ENCODE measurements at places on chromosomes 5 and 9.

DNA sequence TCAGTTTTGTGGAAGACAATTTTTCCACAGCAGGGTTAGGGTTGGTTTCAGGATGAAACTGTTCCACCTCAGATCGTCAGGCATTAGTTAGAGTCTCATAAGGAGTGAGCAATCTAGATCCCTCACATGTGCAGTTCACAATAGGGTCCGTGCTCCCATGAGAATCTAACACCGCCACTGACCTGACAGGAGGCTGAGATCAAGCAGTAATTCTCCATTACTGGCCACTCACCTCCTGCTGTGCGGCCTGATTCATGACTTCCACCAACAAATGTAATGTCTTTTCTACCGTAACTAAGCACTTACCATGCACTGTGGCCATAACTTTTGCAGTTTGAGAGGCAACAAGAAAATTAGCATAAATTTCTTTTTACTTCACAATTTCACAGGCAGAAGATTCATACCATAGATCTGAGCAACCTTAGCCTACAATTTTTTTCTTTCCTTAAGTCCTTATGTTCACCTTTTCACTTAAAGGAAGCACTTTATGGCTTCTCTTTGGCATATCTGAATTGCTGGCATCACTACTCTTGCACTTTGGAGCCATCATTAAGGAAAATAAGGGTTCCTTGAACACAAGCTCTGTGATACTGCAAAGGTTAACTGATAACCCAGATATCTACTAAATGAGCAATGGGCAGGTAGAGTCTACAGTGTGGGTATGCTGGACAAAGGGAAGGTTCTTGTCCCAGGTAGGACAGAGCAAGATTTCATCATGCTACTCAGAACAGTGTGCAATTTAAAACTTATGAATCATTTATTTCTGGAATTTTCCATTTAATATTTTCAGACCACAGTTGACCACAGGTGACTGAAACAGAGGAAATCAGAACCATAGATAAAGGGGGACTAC lies 83.0 kb upstream of the IFNK start:
- DNase-seq = no peak

DNA sequence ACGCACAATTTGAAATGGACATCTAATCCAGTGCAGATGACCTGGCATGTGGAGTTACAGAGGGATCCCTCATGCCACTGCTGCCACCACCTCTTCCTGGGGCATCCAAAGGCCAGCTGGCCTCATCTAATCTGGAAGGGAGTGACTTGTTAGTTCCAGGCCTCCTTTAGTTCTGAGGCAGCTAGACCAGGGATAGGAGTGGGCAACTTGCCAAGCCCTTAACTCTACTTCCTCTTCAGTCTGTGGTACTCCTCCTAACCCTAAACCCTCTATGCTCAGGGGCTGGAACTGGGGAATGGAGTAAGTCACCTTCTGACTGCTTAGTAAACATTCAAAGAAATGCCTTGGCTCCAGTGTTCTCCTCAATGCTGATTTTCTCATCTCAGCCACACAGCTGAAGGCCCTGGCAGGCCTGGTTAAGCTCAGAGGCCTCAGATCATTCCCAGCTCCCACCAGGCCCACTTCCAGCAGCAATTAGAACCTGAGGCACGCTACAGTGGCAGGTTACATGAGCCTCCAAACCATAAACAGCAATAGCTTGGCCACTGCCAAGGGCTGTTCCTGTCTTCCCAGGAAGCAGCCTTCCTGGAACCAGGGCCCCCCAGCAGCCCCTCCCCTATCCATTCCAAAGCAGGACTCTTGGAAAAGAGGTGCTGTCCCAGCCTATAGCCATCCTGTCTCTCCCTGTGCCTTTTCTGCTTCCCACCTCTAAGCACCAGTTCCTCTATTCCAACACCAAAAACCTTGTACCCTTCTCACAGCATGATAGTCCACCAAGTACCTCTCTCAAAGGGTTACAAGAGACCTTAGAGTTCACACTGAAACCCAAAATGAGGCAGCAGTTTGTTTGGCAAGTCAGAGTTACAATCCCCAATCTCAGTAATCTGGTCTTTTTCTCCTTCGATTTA lies 2.0 kb downstream of the EIF4EBP3 start:
- no peak for DNase-seq

DNA sequence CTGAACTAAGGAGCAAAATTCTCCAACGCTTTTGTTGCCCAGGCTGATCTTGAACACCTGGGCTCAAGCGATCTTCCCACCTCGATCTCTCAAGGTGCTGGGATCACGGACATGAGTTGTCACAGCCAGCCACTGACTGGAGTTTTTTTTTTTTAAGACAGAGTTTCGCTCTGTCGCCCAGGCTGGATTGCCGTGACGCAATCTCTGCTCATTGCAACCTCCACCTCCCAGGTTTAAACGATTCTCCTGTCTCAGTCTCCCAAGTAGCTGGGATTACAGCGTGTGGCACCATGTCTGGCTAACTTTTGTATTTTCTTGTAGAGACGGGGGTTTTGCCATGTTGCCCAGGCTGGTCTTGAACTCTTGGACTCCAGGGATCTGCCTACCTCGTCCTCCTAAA lies 58.2 kb downstream of the EHMT1 start:
- DNase-seq = no peak

DNA sequence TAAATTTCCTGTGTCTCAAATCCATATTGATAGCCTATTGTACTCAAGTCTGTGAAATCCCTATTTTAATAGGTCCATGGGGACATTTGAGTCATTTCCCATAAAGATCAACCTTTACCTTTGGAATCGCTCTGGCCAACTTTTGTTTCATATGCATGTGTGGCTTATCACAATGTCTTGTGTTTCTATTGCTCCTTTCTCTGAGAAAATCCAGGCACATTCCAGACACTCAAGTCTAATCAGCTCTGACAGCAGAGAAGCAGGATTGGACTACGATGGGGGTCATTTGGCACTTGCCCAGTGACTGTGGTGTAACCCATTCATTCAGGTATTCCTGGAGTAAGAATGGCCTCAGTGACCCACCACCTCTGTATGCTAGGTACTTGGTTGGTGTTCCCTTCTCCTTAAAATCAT lies 48.4 kb downstream of the ACTBL2 start:
- DNase-seq = no peak

DNA sequence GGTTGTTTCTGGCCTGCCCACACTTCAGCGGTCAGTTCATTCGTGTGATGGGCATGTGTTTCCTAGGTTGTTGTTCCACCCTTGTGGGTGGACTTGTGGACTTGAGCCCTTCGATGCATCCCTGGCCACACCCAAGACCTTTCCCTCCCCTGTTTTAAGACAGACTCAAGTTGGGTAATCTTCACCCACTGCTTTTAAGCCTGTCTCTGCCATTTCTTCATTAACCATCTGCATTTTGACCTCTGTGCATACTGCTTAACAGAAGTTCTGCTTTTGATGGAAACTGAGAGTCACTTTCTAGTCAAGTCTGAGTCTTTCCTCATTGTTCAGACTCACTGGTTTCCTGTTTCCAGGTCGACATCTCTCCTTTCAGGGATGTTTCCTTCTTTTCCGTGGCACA lies 233.7 kb downstream of the ARHGEF28 start:
- DNase-seq = no peak

DNA sequence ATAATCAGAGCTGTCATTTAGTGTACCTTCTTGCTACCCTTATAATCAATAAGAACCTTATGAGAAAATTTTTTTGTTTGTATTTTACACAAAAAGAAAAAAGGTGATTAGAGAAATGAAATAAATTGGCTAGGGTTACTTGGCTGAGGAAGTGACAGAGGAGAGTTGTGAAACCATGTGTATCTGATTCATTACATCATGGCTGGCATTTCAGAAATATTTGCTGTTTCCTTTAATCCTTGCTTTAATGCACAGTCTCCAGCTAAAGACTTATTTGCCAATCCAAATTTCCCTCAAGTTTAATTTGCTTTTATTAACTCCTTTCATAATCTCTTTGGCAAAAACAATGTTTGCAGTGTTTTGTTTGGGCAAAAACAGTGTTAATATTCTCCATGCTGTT lies 543.1 kb downstream of the KIF4B start:
- DNase-seq = no peak

GRCh38 chr5:72649449-72649848 lies 142.2 kb upstream of the ZNF366 start:
- DNase-seq = no peak

DNA sequence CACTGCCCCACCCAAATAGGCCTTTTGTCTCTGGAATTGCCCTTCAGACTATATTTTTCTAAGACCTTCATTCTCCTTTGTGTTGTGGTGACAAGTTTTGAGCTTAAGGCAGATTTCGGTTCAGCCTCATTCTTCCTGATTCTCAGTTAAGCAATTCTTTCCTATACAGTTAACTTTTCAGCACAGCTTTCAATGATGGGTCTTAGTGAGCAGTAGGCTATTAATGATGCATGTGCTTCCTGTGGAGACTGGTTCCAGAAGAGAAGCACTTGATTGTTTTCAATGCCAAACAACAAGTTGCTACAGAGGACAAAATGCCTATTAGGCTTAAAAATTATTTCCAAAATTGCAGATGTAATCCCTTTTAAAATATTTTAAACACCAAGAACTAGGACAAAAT lies 47.7 kb upstream of the TLX3 start:
- DNase-seq = no peak

DNA sequence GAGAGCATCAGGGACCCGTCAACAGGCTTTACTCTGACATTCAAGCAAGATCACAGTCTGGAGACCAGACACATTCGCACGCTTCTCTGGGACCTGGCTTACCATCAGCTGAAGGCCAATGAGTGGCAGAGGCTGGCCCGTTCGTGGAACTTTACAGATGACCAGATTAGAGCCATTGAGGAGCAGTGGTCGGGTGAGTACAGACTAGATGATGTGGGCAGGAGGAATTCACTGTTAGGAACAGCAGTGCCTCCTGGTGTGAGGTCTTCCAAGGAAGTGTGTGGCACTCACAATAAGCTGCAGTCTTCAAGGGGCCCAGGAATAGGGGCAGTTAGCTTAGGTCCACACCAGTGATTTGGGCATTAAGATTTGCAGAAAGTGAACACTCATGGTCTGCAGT lies 50.4 kb downstream of the POC5 start:
- no peak for DNase-seq

GRCh38 chr5:141476132-141476911 lies 556 bp downstream of the PCDHGC3 start:
- no peak for DNase-seq

GRCh38 chr5:40381676-40382363 lies 297.9 kb upstream of the PTGER4 start:
- no peak for DNase-seq

GRCh38 chr5:126098330-126099017 lies 324.7 kb upstream of the GRAMD2B start:
- no peak for DNase-seq

GRCh38 chr9:126055381-126055985 lies 271.1 kb upstream of the MVB12B start:
- no peak for DNase-seq

- no peak for DNase-seq
These were observed 120.1 kb upstream of the PCA3 start for GRCh38 chr9:76644171-76644570.

DNA sequence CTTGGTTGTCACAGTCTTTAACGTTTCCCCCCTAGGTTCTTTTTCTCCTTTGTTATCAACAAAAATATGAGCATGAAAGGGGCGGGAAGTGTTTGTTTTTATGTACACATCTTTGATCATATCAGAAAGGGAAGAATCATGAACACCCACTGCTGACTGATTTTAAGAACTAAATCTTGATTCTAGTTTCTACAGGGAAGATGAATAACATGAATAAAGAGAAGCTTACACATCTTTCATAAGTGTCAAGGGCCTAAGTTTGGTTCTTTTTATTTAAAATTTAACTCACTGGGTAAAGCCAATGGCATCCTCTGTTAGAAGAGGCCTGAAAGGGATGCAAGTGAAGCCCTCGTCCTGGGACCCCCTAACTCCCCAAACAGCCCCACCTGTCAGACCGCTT lies 14.8 kb upstream of the CTNNA1 start:
- no peak for DNase-seq

GRCh38 chr5:7015586-7016256 lies 302.5 kb downstream of the TENT4A start:
- no peak for DNase-seq

GRCh38 chr5:59380350-59380951 lies 513.1 kb downstream of the PDE4D start:
- DNase-seq = no peak

- no peak for DNase-seq
These were observed at the start of gene ARHGEF28 for GRCh38 chr5:73625944-73626811. Gene ARHGEF28, plus strand, starts transcription at chr5:73626196. Its CDS starts 58,656 bp downstream, at chr5:73684852.

DNA sequence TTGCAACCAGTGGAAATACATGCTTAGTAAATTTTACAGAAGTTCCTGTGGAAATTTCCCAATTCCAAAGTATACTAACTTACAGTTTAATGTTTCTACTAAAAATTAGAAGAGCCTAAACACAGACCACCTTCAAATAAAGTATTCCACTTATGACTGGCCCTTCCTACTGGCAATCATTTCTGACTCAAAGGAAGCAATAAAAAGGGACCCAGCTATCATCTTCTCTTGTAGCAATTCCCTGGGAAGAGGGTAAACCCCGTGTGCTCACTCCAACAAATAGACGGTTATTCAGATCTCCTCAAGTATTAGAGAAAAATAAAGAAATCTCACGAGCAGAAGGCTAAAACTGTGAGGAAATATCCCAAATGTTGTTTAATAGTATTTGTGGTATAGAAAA lies 43.3 kb downstream of the GOLPH3 start:
- no peak for DNase-seq

- DNase-seq = no peak
These were observed 8.8 kb downstream of the CSNK1G3 start for GRCh38 chr5:123520677-123521247.

- DNase-seq = no peak
These were observed 57.5 kb upstream of the ICE1 start for GRCh38 chr5:5364932-5365331.

DNA sequence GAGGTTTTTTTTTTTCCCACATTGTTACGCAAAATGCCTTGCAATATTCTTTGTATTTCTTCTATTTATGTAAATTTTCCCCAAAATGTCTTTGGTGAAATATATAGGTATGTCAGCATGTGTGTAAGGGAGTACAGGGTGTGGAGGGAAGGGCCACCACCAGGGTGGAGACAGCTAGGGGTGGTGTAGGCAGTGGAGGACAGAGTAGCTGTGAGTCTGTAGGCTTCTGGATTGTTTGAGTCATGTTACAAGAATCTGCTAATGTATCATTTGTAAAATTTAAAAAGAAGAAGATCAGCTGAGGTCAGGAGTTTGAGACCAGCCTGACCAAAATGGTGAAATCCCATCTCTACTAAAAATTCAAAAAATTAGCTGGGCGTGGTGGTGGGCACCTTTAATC lies 175.5 kb downstream of the NXNL2 start:
- DNase-seq = no peak

DNA sequence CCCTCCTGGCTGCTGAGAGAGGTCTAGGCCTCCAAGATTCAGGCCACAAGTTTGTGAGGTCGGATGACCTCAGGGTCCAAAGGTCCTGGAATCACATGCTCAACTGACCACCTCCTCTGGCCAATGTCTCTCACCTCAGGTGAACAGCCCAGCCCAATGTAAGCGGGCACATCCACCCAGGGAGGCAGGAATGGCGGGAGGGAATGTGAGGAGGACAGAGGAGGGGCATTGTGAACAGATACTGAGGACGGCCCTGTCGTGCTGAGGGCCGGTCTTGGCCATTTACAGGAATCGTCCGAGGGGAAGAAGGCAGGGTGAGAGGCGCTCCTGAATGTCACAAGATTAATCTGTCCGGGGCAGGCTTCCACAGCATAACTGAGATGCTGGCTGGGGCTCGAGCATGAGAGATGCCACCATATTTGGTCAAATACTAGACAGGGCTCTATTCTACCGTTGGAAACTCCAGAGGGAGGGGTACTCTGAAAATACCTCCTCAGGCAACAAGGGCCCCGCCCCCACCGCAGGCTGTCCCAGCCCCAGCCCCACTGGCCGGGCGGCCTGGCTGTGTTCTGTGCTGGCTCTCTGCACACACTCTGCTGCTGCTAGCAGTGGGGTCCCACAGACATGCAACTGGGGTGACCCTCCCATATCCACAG lies 1.5 kb upstream of the IL17B start:
- no peak for DNase-seq

GRCh38 chr9:4508907-4509589 lies 18.8 kb downstream of the SLC1A1 start:
- no peak for DNase-seq

Data from stimulated activated CD4-positive, alpha-beta T cell treated with anti-CD3 and anti-CD28 coated beads, TNF-alpha, amount 100 ng/mL, for 1 hour (primary cell).